ENCODE measurements at places on chromosomes 3 and 15.

DNA sequence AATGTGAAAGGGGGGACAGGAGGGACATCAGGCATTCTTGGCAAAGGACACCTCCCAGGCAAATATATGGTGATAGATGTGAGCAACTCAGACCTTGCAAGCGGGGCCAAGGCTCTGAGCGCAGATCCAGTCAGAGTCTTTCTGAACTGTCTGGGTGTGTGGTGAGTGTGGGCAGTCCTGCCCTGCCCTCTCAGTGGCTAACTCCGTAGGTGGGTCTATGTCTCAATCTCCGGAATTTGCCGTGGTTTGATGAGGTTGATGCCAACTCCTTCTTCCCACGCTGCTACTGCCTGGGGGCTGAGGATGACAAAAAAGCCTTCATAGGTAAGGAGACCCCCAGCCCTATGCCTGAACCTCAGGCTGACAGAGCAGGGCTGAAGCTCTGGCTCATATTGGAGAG lies 7.4 kb downstream of the TTLL3 start:
- DNase-seq = no peak

DNA sequence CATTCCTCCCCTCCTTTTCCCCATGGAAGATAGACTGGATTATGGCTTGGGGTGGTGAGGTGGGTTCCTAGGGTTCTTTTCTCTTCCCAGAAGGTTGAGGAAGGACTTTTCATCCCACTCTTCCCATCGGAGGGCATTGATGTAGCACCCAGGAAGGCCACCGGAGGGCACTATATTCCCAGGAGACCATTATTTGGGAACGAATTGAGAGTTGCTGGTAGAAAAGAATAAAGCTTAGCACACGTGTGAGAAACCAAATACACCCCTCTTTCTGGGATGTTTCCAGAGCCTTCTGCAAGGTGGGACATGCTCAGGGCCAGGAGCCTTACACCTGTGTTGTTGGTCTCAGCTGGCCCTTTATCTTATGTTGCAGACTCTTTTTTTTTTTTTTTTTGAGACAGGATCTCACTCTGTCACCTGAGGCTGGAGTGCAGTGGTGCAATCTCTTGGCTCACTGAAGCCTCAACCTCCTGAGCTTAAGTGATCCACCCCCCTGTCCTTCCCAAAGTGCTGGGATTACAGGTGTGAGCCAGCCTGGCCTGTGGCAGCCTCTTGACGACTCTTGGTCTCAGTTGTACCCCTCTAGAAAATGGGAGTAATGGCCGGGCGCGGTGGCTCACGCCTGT lies 6.3 kb upstream of the CDC25A start:
- peak; percentile 66 for DNase-seq

DNA sequence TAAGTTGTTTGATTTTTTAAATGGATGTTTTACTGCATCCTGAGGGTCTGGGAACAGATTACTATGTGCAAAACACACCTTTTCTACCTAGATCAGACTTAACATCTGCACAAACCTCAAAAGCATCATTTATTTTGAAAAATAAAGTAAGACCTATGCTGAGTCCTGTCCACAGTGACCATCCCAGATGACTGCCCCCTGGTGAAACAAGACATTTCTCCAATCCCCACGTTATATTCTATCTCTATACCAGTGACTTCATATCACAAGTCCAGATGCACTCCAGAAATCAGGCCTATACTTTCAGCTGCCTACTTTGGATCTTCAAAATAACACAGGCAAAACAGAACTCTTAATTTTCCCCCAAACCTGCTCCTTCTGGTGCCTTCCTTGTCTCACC lies 143.2 kb downstream of the P2RY1 start:
- no peak for DNase-seq

- DNase-seq = peak; percentile 96
Observed at GRCh38 chr3:71425491-71426071, 157.9 kb downstream of the FOXP1 start.

DNA sequence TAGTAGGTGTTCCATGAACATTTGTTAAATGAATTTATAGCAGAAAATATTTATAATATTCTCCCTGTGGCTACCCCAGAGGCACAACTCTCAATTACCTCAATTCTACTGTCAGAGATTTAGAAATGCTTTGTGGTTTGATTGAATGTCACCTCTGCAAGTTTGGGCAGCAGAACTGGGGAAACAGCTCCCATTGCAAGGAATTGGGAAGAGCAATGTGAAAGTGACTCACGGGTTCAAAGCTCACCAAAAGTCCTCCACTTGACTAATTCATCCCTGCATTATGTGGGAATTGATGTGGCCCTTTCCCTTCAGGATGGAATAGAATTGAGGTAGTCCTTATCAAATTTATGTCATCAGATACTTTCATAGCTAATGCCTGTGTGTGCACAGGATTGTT lies 562.7 kb downstream of the MFSD1 start:
- no peak for DNase-seq

DNA sequence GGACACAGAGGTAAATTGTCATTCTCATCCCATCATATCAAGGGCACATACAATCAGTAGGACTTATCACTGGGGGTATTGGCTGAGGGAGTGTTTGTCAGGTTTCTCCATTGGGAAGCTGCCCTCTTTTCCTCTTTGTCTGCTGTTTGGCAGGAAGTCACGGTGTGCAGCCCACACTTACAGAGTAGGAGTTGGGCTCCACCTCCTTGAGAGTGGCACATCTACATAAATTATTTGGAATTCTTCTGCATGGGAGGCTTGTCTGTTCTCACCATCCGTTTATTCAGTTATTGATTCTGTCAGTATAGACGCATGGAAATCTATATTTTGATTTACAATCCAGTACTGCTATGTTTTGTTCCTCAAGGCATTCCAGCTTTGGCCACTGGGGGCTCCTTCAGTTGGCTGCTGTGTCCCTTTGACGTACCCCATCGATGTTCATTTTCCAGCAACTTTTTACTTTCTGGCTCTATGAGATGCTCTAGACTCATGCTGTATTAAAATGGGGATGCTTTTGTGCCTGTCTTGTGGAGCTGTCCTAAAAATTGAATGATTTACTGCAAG lies 200.3 kb downstream of the SLCO3A1 start:
- no peak for DNase-seq

- peak; percentile 21 for DNase-seq
Observed at GRCh38 chr3:61828184-61828874, 267.0 kb downstream of the PTPRG start.

DNA sequence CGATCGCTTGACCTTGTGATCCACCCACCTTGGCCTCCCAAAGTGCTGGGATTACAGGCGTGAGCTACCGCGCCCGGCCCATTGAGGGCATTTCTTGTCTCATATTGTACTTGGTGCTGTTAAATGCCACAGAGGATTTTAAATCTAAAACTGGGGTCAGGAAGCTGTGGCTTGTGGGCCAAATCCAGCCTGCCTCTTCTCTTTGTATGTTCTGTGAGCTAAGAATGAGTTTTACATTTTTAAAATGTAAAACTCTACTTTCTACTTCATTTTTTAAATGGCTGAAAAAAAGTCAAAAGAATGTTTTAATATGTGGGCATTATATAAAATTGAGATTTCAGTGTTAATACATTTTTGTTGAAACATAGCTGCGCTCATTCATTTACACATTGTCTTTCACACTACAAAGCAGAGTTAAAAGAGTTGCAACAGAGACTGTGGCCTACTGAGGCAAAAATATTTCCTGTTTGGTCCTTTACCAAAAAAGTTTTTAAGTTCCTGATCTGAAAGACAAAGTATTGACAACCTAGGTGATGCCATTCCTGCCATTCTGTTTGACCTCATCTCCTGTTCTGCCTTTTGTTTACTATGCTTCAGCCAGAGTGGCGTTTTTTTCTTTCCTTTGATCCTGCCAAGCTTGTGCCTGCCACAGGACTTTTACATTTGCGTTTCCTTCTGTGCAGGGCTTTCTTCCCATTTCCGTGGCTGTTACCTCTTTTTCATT lies 50.4 kb downstream of the PDCD6IP start:
- DNase-seq = no peak

- no peak for DNase-seq
Observed at GRCh38 chr3:95184038-95184437, 1121.2 kb downstream of the NSUN3 start.

- DNase-seq = no peak
Observed at GRCh38 chr15:58606577-58607080, 142.9 kb downstream of the ADAM10 start.

DNA sequence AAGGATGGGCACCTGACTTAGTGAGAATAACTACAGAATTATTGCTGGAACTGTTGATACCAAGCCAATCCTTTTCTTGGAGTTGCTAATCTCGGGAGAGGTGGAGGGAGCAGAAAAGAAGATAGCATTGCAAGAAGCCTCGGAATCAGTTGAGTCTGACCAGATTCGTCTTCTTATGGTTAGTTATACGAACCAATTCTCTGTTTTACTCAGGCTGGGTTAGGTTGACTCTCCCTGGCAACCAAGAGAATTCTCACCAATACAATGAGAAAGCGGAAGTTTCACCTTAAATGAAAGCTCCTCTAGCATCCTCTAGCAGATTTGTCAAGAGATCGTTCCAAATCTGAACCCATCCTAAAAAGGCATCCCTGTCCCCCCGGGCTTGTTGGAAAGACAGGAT lies 43.5 kb upstream of the UBE2E1 start:
- DNase-seq = no peak

DNA sequence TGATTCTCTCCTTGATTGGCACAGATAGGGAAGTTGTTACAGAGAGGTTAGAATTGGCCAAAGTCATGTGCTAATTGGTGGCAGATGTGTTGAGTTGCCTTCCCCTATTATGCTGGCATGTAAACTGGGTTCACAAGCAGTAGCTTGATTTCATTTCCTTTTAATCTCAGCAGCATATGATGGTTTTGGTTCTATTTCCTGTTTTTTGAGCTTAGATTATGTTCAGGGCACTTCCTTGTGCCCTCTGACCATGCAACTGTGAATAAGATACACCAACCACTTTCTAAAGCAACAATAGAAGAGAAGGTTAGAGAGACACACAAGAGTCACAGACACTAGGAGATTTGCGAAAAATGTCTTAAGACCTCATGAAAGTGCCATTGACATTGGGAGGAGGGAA lies 16.5 kb downstream of the HPS3 start:
- no peak for DNase-seq

DNA sequence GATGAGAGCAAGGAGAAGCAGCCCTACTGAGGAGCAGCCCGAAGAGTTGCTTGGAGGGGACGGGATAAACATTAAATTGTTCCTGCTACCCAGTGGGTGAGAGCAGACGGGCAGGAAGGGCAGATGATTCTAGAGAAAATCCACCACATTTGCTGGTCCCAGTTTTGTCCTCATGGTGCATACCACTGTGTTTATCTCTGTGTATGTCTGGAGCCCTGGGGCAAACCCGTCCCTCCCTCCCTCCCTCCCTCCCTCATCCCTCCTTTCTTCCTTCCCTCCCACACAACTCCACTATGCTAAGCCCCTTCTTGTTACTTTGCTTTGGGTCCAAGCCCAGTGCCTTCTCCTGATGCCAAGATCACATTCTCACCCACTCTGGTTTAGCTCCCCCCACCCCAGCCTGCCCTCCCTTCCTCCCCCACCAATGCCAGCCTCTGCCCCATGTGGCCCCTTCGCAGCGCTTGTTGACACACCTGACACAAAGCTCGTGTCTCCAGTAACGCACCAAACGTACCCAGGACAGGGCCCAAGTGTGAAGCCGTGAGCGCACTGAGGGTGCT lies 194.8 kb downstream of the ATP10A start:
- no peak for DNase-seq

GRCh38 chr15:81433462-81433861 lies 59.4 kb upstream of the TMC3 start:
- no peak for DNase-seq

DNA sequence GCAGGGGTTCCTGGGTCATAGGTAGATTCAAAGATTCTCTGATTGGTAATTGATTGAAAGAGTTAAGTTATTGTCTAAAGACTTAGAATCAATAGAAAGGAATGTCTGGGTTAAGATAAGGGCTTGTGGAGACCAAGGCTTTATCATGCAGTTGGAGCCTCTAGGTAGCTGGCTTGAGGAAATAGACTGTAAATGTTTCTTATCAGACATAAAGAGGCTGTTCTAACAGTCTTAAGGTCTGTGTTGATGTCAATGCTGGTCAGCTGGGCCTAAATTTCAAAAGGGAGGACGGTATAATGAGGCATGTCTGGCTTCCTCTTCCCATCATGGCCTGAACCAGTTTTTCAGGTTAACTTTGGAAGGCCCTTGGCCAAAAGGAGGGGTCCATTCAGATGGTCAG lies 48.9 kb downstream of the GASK1A start:
- DNase-seq = no peak

DNA sequence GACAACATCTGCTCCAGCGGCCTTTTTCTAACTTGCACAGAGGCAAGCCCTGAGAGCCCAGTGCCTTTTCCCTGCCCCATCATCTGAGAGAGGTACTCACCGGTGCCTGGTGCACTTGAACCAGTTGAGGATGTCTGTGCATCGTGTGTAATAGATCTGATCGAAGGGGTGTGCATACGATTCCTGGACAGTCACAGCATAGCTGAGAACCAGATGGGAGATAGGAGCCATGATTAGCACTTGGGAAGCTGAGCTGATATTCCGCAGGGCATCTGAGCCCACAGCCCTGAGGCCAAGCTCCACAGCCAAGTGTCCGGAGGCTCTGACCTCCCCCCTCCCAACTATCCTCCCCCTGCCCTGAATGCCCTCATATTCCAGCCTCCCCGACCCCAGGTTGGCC lies 129.8 kb downstream of the MEGF11 start:
- DNase-seq = no peak

DNA sequence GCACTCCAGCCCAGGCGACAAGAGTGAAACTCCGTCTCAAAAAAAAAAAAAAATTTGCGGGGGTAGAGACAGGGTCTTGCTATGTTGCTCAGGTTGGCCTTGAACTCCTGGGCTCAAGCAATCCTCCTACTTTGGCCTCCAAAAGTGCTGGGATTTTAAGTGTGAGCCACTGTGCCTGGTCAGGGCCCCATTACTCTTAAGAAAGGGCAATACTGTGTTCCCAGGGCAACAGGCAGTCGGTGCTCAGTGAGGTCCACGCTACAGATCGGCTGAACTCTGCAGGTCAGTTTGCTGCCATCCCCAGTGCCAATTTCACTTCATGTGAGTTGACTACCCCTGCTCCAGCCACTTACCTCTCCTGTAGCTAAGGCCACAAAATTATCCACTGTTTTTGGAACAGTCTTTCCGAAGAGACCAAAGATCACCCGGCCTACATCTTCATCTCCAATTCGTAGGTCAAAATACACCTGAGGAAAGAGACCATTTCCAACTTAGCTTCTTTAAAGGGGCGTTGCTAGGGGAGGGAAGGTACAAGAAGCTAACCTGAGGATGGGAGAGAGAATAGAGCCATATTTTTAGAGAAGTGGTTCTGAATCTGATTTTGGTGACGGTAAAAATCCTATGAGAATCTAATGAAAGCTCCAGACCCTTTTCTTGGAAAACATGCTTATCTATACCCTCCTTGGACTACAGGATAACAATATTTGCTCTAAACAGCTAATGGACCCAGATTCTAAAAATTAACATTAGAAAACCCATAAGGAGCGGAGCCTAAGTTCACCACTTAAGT lies 939 bp downstream of the PPIB start:
- DNase-seq = no peak

- peak; percentile 50 for DNase-seq
Observed at GRCh38 chr3:82133070-82133606, 371.7 kb upstream of the GBE1 start.

GRCh38 chr3:141546586-141546985 lies 59.8 kb downstream of the RASA2 start:
- no peak for DNase-seq

Measured in RPMI7951 (cell line).